ENCODE measurements at places on chromosomes 4 and X.

DNA sequence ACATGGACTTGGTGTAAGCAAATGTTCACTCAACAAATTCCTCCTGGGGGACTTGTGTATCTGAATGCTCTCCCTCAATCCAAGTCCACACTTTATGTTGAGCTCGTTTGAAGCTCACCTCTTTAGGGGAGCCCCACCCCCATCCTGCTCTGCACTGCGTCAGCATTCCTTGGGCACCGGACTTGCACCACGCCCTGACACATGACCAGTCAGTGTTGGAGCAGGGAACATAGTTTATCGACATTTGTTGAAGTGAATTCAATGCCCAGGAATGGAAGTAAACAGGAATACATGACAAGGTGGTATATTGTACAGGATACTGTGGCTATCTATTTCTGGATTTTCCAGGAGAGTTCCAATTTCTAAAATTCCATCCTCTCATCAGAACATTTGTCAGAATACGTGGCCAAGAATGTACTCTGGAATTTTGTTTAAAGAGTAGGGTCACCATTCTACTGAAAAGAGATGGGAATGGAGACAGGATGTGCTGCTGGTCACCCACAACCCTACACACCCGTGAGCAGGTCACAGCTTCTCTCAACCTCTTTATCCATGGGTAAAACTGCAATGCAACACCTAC is 60.0 kb upstream of the LNX1 start:
- DNase-seq, result peak; percentile 59

- DNase-seq, result no peak
Observed at GRCh38 chrX:155169881-155170280, 46.4 kb upstream of the VBP1 start.

- DNase-seq, result no peak
Observed at GRCh38 chrX:13533726-13534125, 35.7 kb upstream of the EGFL6 start.

DNA sequence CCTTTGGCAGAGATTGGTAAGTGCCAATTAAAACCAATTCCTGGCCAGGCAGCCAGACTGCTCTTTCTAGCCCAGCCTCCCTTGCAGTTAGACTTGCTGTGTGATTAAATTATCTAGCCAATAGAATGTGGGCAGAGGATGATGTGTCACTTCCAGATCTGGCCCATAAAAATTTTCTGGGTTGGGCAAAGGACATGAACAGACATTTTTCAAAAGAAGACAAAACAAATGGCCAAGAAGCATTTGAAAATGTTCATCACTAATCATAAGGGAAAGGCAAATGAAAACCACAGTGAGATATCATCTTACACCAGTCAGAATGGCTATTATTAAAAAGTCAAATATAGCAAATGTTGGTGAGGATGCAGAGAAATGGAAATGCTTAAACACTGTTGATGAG is 71.4 kb upstream of the STIM2 start:
- no peak for DNase-seq

DNA sequence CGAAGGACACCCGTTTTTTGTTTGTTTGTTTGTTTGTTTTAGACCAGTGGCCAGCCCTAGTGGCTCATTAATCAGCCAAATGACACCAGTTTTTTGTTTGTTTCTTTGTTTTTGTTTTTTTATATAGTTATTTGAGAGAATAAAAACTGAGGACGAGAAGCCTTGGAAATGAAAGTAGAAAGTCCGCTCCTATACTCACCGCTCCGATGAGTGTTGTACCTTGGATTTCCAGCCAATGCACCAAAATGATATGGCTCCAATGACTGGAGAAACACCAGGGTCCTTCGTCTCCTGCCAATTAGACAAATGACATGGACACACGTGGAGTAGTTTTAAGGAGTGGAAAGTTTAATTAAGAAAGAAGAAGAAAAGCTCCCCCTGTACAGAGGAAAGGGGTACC is 87.9 kb downstream of the ZXDA start:
- no peak for DNase-seq

GRCh38 chr4:56971383-56971782 is 6.0 kb downstream of the NOA1 start:
- DNase-seq, result no peak

GRCh38 chrX:65751519-65751918 is 84.1 kb downstream of the MSN start:
- DNase-seq, result no peak

GRCh38 chrX:42869659-42870476 is 91.9 kb upstream of the PPP1R2C start:
- no peak for DNase-seq

- DNase-seq, result peak; percentile 73
Observed at GRCh38 chrX:38220415-38221390, at the start of gene SRPX. TSS of gene SRPX (minus strand) at chrX:38220871. CDS start at chrX:38220792, 79 bp downstream.

DNA sequence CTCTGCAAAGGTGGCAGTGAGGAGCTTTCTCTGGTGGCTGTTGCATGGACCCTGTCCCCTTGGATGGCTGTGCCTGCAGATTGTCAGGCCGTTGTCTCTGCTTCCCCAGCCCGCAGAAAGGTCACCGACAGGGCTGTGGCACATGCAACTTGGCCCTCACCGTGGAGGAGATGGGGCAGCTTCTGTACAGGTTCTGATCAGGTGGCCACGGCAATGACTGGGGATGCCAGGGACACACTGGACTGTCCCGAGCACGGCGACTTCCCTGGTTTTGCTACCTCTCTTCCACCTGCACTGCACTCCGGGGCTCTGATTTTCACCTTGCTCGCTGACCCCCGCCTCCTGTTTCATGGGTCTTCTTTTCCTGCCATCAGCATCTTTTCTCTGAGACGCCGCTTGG is 43.5 kb downstream of the DCTD start:
- no peak for DNase-seq

DNA sequence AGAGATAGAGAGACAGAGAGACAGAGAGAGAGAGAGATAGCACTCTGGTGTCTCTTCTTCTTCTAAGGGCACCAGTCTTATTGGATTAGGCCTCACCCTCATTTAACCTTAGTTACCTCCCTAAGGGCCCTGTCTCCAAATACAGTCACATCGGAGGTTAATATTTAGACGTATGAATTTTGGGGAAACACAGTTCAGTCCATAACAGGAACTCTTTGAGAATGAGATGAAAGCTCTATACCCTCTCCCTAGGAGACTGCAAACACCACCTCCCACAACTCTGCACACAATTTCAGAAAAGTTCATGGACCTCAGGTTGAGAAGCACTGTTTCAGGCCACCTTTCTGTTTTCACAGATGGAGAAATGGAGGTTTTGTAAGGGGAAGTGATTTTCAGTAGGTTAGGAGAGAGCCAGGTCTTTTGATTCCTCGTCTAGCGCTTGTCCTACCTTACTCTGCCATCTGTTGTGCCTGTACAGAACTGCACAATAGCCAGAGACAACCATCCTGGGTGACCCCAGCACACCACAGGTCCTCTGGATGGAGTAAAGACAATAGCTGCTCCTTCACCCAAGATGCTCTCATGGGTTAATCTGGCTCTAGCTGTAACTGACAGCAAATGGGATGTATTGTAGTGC is 16.9 kb upstream of the LOC101059915 start:
- DNase-seq, result no peak

Data from Right ventricle myocardium superior (tissue), 1 donor.